ENCODE measurements at places on chromosomes 13 and 19.
A peak's percentile ranks its signal among the peaks of the same experiment; 100 is the strongest.

DNA sequence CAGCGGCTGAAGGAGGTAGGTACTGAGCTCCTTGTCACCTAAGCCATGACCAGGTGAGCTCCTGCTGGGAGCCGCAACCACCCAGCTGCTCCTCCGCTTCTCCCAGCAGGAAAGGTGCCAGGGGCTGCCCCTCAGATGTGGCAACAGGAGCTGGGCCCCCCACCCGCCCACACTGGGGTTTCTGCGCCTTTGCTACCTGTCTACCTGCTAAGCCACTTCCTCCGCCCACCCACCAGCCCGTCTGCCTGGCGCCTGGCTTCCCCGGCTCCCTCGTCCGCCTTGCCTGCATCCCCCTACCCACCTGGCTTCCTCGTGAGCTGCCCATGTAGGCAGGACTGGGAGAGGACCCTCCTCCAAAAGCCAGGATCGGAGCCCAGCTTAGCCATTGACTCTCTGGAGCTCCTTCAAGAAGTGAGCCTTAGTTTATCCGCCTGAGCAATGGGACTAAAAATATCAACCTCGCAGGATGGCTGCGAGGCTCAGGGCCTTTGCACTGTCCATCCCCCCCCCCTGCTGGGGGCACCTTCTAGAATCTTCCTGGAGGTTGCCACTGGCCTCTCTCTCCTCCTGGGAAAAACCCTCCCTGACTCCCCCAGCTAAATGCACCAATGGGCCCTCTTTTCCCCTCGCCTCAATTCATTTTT is 55.8 kb upstream of the KLF2 start:
- no peak for DNase-seq

DNA sequence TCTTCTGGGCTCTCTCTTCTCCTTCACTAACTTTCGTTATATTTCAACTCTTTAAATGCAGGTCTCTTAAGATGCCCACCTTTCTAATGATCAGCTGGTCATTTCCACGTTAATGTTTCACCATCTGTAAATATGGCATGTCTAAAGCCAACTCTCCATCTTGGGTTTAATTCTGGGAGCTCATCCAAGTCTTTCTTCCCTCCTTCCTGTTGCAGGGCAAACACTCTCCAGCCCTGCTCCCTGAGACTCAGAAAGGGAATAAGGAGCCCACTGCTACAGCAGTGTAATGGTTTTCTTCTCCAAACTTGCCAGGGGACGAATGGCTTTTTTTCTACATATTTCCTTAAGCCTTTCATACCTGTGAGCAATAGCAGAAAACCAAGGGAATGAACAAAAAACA is 73.3 kb upstream of the SOX1 start:
- DNase-seq: no peak

GRCh38 chr19:17555929-17556813 is 722 bp downstream of the COLGALT1 start:
- DNase-seq: peak; percentile 35

DNA sequence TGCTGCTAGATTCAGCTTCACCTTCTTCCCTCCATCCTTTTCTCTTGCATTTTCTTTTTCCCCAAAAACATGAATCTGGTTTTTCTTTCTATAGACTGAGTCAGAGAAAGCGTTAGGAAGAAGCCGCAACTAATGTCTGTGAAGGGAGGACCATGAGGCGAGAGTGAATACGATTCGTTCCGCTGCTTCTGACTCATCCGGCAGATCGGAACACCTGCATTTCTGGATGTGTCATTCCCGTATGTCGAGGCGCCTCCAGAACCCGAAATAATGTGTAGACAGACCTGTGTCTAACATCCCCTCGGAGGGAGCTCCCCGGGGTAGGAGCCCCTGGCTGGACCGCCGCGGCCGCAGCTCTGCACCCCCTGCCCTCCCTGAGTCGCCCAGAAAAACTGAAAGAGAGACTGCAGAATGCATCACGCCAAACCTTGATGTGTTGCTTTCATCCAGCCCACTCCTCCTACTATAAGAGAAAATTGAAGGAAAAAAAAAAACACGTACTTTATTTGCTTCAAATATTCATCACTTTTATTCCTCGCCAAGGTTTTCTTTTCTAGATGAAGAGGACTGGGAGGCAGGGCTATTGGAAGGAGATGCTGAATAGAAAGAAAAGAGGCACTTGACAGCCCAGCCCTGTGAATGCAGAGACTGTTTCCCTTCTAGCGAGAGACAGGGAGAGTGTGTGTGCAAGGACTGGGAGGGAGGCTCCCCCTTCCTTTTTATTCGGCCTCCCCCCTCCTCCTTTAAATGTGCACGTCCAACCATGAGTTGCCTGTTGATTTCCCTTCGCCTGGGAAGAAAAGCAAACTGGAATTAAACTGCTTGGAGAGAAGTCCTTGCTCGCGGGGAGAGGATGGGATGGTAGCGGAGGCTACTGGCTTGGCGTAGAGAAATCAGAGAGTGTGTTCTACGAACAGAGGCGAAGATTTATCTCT is 616 bp upstream of the PCDH17 start:
- no peak for DNase-seq

- DNase-seq: peak; percentile 85
Observed at GRCh38 chr19:13212759-13213330, 62.6 kb downstream of the IER2 start.

DNA sequence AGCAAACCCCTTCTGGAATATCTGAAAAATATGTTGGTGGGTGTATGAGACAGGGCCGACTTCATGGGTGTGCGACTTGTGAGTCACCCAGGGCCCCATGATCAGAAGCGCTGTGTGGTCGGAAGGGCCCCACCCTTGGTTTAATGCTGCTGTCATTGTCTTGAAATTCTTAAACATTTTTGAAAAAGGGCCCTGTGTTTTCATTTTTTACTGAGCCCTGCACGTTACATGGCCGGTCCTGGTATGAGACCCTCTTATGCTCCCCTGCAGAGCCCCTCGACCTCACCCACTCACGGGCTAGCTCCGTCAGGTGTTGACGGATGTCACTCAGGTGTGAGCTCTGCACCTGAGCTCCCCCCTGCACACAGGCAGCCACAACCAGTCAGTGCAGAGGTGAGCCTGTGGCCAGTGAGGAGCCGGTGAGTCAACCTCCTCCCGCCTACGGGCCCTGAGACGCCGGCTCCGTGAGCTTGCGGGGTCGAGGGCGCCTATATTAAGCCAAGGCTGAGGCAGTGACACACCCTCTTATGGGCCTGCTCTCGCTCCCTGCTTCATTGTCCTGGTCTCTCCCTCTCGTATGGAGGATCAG is 27.7 kb downstream of the GADD45B start:
- peak; percentile 28 for DNase-seq

DNA sequence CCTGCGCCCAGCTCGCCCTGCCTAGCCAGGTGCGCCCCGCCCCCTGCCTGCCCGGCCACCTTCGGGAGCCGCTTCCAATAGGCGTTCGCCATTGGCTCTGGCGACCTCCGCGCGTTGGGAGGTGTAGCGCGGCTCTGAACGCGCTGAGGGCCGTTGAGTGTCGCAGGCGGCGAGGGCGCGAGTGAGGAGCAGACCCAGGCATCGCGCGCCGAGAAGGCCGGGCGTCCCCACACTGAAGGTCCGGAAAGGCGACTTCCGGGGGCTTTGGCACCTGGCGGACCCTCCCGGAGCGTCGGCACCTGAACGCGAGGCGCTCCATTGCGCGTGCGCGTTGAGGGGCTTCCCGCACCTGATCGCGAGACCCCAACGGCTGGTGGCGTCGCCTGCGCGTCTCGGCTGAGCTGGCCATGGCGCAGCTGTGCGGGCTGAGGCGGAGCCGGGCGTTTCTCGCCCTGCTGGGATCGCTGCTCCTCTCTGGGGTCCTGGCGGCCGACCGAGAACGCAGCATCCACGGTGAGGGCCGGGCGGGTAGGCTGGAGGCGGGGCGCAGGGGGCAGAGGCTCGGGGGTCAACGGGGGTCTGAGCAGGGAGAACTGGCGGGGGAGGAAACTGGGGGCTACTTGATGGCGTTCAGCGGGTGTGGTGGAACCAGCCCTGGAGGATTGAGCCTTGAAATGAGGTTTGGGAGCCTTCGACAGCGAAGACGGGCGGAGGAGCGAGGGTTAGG is at the start of gene SPINT2:
Gene SPINT2 (plus strand): TSS at position 88 of the 727 bp plus-strand sequence. CDS start 320 bp downstream, at position 408.
- DNase-seq: peak; percentile 26

GRCh38 chr13:40245567-40245966 is 420.9 kb downstream of the FOXO1 start:
- DNase-seq: no peak

DNA sequence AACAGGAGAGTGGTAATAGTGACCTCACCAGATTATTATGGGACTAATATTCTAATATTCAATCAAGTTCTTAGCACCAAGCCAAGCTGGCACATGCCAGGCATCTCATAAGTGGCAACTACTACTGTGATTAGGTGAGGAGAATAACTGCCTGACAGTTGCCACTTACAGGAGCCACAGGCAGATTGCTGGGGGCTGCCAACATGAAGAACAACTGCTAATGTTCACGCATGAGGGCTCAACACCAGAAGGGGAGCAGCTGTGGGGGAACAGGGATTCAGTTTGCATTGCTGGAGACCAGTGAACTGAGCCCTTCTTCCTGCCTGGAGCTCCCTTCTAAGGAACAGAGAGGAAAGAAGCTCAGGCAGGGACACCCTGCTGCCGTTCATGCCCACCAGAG is 504.5 kb downstream of the FOXO1 start:
- no peak for DNase-seq

- DNase-seq: no peak
Observed at GRCh38 chr13:110907301-110907700, 7.6 kb downstream of the ANKRD10 start.

DNA sequence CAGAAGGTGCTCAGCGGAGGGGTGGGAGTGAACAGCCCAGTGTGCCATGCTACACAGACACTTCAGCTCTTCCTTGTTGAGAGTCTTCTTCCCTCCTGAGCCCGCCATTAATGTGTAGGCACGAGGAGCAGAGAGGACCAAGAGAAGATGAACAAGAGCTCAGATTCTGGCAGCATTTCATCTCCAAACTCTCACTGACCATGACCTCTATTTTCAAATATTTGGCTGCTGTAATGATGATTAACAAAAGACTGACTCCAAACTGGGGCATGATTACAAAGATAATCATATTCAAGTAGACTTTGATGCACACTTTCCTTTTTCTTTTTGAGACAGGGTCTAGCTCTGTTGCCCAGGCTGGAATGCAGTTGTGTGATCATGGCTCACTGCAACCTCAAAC is 236.5 kb downstream of the DCLK1 start:
- DNase-seq: no peak

DNA sequence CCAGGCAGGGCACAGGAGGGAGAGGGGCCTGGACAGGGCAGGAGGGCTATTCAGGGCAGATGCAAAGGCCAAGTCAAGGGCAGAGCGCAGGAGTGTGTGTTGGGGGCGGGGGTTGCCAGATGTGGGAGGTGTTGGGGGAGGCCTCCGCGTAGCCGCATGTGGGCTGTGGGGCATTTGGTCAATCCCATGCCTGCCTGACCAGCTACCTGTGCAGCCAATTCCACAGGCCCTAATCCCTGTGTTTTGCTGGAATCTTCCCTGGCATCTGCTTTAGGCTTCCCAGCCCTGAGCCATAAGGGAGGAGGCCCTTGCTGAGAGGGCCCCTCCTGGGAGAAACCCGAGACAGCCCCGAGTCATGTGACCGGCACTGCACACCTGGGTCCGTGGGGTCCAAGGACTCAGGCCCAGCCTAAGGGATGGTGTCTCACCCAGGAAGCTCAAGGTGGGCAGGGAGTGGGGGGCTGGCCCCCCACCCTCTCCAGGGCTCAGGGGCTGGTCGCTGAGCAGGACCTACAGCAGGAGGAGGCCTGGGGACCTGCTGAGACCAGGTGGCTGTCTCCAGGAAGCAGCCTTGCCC is 20.3 kb downstream of the RFX1 start:
- DNase-seq: no peak

DNA sequence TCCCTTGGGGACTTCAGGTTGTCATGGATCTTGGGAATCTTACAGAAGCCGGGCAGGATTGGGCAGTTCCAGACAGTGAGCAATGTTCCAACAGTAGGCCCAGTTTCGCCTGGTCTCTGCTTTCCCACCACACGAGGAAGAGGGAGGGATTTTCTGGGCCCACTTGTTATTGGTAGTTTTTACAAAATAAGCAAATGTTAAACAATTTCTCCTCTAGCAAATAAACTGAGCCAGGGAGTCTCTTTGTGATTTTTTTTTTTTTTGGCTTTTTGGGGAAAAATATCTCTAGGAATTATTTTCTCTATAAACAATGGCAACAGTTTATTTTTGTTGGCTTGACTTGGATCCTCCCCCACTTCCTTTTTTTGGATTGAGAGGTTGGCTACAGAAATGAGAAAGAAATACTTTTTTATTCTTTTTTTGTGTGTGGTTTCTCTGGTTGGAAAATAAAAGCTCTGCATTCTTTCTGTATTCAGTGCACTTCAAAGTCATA is 89.3 kb downstream of the TM9SF2 start:
- DNase-seq: no peak

- no peak for DNase-seq
Observed at GRCh38 chr13:36217456-36217855, 3.1 kb upstream of the SOHLH2 start.

GRCh38 chr19:50676625-50677197 is 27.5 kb downstream of the C19orf81 start:
- no peak for DNase-seq

GRCh38 chr19:5890099-5890498 is 13.5 kb downstream of the NDUFA11 start:
- no peak for DNase-seq

DNA sequence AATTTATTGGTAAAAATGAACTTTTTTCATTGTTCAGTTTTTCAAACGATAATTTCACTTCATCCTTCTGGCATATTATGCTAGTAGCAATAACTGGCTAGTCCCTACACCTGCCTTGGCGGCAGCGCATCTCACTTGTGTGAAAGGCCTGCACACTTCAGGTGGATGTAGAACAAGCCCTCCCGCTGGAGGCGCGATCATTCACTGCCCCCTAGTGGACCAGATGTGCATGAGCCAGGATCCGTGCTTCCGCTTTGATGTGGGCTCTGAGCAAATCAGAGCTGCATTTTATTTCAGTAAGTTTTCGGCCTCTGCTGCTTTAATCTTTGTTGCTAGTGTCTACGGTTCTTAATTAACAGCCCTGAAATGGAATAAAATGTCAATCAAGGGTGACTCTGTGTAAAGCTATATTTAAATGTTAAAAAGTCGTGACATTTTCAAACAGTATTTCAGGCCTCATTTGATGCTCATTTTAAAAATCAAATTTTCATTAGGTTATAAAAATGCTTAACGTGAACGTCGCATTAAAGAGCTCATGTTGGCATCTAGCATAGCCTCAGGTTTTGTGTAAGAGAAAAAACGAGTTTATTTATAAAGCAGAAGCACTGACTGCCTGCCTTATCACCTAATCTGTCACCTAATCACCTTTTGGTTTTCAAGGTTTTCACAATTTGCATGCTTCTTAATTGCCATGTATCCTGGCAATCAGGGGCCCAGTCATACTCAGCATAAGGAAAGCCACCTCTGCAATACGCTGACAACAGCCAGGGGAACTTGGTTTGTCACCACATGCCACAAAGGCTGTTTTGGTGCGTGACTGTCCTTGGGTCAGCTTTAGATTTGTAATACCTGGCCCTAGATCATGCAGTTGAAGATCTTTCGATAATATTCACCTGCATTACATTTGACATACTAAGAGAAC is 112.2 kb downstream of the TEX26 start:
- DNase-seq: peak; percentile 90
